ENCODE measurements at places on chromosomes 11 and 22.

DNA sequence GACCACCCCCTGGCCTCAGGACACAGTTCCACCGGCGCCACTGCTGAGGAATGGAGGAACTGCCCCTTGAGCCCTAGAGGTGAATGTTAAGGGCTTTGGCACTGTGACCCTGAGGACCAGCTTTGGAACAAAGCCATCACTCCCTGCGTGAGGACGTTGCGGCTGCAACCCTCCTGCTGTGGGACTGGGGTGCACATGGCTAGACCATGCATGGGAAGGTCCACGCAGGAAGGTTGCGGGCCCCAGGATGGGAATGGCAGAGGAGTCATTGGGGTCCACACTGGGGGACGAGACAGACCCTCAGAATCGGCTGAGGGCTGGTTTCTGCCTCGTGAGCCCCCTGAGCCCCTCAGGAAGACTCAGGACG is 6.4 kb upstream of the ADORA2A start:
- no peak overlapping the region for H3K27ac ChIP-seq
- no peaks in the 10 kb centered on the region for H3K36me3 ChIP-seq
- peaks cover 5% of the 10 kb centered on the region for H3K27me3 ChIP-seq
- no peak for DNase-seq
- H3K4me3 ChIP-seq = no peak overlapping the region

DNA sequence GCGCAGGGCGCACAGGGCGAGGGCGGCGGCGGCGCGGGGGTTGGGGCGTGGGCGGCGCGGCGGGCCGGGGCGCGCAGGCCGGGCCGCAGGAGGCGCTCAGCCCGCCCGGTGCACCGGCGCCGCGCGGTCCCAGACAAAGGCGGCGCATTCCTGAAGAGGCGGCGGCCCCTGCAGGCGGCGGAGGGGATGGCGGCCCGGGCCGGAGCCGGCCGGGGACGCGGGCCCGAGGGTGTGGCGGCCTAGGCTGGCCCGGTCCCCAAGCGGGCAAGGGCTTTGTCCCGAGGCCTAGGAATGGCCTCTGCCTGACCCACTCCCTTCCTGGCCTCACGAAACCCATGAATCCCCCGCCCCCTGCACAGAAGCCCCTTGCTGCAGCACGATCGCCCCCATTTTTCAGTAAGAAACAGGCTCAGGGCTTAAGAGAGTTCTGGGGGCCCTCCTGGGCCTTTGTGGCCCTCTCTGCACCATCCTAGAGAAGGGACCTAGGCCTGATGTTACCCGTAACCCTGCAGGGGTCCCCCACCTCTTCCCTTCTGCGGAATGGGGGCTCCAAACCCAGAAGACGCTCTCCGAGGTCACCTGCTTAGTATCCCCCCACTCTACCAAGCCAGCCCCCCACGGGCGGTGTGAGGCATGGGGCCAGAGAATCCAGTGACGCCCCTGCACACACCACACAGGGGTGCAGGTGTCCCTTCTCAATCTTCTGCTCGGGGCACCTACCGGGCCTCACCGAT is at the start of gene RTN4R:
RTN4R (minus strand) TSS at position 40 of the 734 bp plus-strand sequence. CDS start 226 bp downstream, outside the sequence.
- H3K4me1 ChIP-seq = no peaks in the 10 kb centered on the region
- H3K27ac ChIP-seq = peak within 1 kb of the TSS; percentile 0
- peak within 1 kb of the TSS; percentile 33 for H3K4me3 ChIP-seq
- no peaks in the 10 kb centered on the region for H3K36me3 ChIP-seq

GRCh38 chr11:93487032-93487483 is 56.1 kb downstream of the SMCO4 start:
- no peaks in the 10 kb centered on the region for H3K36me3 ChIP-seq
- H3K4me3 ChIP-seq = no peak overlapping the region
- no peaks in the 10 kb centered on the region for H3K27me3 ChIP-seq
- peak; percentile 30 for DNase-seq

DNA sequence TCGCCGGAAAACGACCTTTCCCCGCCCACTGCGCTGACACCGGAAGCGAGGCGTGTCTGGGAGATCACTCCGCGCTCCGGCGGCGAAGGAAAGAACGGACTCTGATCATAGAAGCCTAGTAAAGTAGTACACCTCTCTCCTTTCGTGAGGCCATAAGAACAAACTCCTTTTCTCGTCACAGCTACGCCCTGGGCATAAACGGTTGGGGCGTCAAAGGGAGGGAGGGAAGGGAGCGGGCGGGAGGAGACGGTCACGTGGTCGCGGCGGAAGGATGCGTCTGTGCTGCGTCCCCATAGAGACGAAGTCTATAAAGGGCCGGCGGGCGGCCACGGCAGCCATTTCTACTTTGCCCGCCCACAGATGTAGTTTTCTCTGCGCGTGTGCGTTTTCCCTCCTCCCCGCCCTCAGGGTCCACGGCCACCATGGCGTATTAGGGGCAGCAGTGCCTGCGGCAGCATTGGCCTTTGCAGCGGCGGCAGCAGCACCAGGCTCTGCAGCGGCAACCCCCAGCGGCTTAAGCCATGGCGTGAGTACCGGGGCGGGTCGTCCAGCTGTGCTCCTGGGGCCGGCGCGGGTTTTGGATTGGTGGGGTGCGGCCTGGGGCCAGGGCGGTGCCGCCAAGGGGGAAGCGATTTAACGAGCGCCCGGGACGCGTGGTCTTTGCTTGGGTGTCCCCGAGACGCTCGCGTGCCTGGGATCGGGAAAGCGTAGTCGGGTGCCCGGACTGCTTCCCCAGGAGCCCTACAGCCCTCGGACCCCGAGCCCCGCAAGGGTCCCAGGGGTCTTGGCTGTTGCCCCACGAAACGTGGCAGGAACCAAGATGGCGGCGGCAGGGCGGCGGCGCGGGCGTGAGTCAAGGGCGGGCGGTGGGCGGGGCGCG is at the start of gene ATF4:
ATF4 (plus strand) TSS at position 337 of the 880 bp plus-strand sequence. CDS start 884 bp downstream, outside the sequence.
- peak within 1 kb of the TSS; percentile 99 for H3K27ac ChIP-seq
- peaks cover 9% of the 10 kb centered on the region for H3K4me1 ChIP-seq
- peak; percentile 90 for DNase-seq
- H3K27me3 ChIP-seq = no peaks in the 10 kb centered on the region
- H3K36me3 ChIP-seq = no peaks in the 10 kb centered on the region

DNA sequence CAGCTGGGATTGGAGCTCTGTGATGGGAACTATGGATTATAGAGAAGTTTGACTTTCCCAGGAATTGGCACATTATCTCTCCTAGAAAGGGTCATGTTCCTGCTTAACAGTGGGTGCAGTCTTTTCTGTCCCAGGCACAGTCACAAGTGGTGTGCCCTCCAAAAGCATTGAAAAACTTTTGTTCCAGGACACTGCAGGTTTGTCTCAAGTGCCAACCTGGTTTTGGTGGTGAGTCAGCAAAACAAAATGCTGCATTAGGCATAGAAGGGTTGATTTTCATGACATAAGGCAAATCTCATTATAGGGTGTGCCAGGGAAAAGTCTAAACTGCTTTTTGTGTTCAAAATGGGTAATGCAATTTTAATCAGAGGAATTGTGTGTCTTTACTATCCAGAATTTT is 4.9 kb downstream of the HTATIP2 start:
- H3K36me3 ChIP-seq = no peaks in the 10 kb centered on the region
- no peak overlapping the region for H3K4me3 ChIP-seq
- H3K4me1 ChIP-seq = no peaks in the 10 kb centered on the region
- no peaks in the 10 kb centered on the region for H3K27me3 ChIP-seq
- DNase-seq = no peak

- no peaks in the 10 kb centered on the region for H3K27me3 ChIP-seq
- no peak for DNase-seq
- no peaks in the 10 kb centered on the region for H3K36me3 ChIP-seq
- H3K4me1 ChIP-seq = no peaks in the 10 kb centered on the region
- H3K4me3 ChIP-seq = no peak overlapping the region
Observed at GRCh38 chr11:109706945-109707344, 285.0 kb downstream of the C11orf87 start.

GRCh38 chr11:2459796-2460531 is 15.2 kb downstream of the KCNQ1 start:
- H3K27me3 ChIP-seq = no peaks in the 10 kb centered on the region
- no peak overlapping the region for H3K4me3 ChIP-seq
- no peaks in the 10 kb centered on the region for H3K4me1 ChIP-seq
- no peak overlapping the region for H3K27ac ChIP-seq

DNA sequence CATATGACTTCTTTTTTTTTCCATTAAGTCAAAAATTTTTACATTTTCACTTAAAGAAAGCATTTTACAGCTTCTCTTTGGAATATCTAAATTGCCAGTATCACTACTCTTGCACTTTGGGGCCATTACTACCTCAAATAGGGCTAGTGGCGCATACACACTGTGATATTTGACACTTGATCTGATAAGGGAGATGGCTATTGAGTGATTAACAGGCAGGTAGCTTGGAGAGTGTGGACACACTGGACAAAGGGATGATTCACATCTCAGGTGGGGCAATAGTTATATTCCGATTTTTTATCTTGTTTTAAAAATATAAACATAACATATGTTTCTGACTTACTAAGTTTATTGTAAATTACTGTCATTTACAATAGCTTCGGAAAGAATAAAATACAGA is 2219.9 kb downstream of the LRRC4C start:
- no peak for DNase-seq
- H3K4me1 ChIP-seq = no peaks in the 10 kb centered on the region
- no peak overlapping the region for H3K27ac ChIP-seq
- H3K36me3 ChIP-seq = no peaks in the 10 kb centered on the region
- no peaks in the 10 kb centered on the region for H3K27me3 ChIP-seq

DNA sequence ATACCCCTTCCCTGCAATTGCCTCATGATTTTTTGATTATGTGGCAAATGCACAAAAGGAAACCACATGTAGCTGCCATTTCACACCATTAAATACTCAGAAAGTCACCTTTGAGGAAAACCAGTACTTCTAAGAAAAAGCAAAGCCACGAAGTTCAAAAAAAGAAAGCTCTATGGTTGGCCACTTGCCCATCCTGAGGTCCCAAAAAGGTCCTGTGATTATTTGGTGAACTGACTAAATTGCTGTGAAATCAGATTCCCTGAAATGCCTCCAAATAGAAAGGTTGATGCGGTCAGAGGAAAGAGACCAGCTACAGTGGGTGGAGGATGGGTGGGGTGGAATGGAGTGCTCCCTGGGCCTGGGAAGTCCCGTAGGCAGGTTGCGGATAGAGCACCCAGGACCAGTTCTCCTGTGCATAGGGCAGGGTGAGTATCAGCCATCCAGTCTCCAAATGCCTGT is 26.9 kb downstream of the MRPL16 start:
- no peaks in the 10 kb centered on the region for H3K36me3 ChIP-seq
- no peaks in the 10 kb centered on the region for H3K4me1 ChIP-seq
- H3K4me3 ChIP-seq = no peak overlapping the region
- no peak for DNase-seq
- no peak overlapping the region for H3K27ac ChIP-seq
- no peaks in the 10 kb centered on the region for H3K27me3 ChIP-seq

DNA sequence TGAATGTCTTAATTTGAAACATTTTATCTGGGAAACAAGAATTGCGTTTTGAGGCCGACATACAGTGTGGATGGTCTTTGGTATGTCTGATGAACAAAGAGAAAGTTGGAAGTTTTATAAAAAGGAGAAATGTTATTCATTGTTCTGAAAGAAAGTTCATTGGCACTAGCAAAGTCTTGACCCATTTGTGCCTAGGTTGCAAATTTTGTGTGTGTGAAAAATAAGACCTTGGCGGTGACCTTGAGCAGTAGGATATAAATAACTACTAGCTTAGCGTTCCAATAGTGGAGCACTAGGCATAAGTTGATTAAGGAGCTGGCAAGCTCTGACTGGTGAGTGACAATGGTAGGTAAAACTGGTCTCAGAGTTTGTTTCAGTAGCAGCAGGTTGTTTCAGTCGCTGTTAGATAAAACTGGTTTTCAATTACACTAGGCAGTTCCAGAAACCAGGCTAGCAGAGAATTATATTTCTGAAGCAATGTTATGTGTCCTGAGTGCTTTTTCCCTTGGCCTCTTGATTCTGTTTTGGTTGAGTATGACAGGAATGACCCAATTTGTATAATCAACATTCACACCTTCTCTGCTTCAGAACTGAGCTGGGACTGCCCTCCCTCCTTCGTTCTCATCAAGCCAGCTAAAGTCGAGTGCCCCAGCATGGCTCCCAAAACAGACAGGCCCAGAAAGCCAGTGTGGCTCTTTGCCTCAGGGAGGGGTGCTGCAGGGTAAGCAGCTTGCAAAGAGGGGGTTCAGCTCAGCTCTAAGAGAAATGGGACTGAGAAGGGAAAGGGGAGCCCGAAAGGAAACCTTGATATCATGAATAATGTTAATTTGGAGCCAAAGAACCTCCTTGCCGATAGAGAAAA is 85.7 kb downstream of the NTM start:
- H3K4me1 ChIP-seq = no peaks in the 10 kb centered on the region
- H3K27me3 ChIP-seq = no peaks in the 10 kb centered on the region
- no peaks in the 10 kb centered on the region for H3K36me3 ChIP-seq
- DNase-seq = no peak
- no peak overlapping the region for H3K4me3 ChIP-seq

- H3K27ac ChIP-seq = no peak overlapping the region
- H3K4me1 ChIP-seq = no peaks in the 10 kb centered on the region
- DNase-seq = no peak
- H3K27me3 ChIP-seq = no peaks in the 10 kb centered on the region
Observed at GRCh38 chr11:46907606-46908005, 10.7 kb downstream of the LRP4 start.

GRCh38 chr11:108813086-108813485 is 148.2 kb downstream of the DDX10 start:
- no peak for DNase-seq
- no peak overlapping the region for H3K27ac ChIP-seq
- H3K4me1 ChIP-seq = no peaks in the 10 kb centered on the region
- H3K4me3 ChIP-seq = no peak overlapping the region

DNA sequence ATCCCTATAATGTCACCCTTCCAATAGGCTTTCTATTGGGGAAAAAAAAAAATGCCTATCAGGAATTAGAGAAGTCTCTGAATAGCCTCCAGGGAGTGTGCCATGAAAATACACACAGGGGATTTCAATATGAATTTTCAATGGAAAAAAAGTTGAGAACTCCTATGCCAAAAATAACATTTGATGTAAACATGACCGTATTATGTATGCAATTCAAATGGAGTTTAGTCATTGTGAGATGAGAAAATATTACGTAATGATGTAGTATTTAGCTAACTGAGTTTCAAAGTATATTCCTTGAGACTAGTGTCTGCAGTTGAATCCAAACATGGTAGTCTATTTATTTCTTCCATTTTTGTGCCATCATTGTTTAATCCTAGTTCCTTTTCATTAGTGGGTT is 182.3 kb downstream of the BLID start:
- H3K36me3 ChIP-seq = no peaks in the 10 kb centered on the region
- H3K4me1 ChIP-seq = no peaks in the 10 kb centered on the region
- DNase-seq = no peak
- no peak overlapping the region for H3K27ac ChIP-seq
- no peaks in the 10 kb centered on the region for H3K27me3 ChIP-seq

- H3K27me3 ChIP-seq = no peaks in the 10 kb centered on the region
- no peak overlapping the region for H3K27ac ChIP-seq
- H3K4me3 ChIP-seq = no peak overlapping the region
- H3K36me3 ChIP-seq = no peaks in the 10 kb centered on the region
Observed at GRCh38 chr11:94171693-94172440, 43.2 kb downstream of the PANX1 start.

DNA sequence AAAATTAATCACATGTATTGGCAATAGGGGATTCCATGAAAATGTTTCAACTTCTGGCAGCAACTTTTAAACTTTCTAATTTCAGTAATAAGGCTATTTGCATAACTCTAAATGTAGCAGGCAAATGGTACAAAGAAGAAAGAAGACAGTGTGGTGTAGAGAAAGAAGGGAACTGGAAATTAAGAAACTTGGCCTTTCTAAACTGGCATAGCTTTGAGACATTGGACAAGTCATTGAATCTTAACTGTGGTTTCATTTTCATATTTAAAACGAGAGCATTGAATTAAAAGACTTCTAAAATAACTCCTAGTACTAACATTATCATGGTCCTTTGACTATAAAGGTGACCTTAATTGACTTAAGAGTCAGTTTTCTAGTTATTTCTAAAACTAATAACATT is 125.0 kb downstream of the UVRAG start:
- no peak for DNase-seq
- H3K27me3 ChIP-seq = no peaks in the 10 kb centered on the region
- H3K36me3 ChIP-seq = no peaks in the 10 kb centered on the region
- no peaks in the 10 kb centered on the region for H3K4me1 ChIP-seq
- H3K27ac ChIP-seq = no peak overlapping the region
